ENCODE measurements at places on chromosomes 12 and 14.

DNA sequence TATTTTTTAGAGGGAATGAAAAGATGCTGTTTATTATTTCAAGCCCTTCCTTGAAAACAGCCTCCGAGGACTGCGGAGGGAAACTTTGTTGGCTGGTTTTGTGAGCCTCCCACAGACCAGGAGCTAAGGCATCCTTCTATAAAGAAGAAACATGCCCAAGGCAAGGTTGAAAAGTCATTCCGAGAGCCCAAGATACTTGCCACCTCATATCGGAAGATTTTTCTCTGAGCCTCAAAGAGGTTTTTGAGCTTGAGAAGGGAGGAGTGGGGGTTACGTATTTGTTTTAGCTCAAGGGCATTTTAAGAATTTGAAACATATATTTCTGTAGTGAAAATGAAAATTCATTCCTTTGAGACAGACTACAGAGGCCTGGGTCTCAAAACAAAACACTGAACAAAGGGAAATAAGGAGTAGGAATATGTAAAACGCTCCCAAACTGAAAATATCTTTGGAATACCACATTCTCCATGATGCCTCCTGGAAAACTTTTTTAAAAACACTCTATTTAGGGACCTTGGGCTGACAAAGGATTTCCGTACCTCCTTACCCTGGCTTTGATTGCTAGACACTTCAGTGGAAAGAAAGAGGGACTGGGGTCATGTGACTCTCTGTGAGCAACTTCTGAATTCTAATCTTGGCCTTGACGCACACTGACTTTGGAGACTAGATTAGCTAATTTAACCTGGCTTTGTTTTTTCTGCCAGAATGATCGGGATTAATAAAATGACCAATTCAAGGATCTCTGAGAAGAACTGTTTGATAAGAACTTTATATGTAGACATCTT is 180.9 kb downstream of the SRGAP1 start:
- DNase-seq: no peak

- DNase-seq: no peak
Observed at GRCh38 chr12:49748306-49748705, 6.9 kb downstream of the TMBIM6 start.

DNA sequence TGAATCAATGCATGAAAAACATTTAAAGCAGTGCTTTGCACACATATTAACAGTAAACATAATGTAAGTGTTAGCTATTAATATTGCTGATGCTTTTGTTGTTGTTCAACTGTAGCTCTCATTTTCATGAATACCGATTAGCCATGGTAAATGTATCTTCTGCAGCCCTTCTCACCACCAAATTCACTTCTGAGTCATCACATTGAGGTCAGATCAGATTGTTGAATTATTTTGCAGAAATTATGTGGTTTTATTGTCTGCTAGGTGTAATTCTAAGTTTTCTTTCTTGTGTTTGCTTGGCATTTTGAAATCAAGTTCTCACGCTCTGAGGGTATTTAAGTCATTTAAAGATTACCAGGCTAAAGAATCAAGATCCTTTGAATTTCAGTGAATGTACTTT is 74.6 kb downstream of the AKAP6 start:
- DNase-seq: no peak

DNA sequence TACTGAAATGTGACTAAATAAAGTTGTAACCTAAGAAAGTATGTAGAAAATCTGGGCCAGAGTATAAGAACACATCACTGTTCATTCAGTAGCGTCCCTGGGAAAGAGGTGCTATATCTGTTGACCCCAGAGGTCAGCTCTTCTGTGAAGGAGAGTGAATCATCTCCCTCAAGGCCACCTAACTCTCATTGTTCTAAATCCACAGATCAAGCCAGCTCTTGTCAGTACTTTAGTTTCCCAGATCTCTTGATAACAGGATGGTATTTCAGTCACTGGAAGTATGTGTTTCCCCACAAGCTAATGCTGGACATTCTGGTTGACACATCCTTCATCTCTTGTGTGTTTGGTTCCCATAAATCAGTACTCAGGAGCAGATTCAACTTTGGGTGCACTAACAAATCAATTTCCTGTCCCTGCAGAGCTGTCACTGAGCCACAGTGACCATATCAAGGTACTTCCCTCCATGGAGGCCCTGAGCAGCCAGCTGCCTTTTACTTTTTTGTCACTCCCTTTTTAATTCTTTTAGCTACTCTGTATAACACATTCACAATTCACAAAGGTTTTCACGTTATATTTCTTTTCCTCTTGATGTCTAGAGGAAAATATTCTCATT is 7.8 kb downstream of the KRT1 start:
- no peak for DNase-seq

Measured in stimulated activated CD4-positive, alpha-beta T cell treated with anti-CD3 and anti-CD28 coated beads, TNF-alpha, amount 100 ng/mL, for 1 hour (primary cell).